ENCODE measurements at places on chromosomes 12 and 14. TPM values are rescaled to one million over a fixed set of nuclear protein-coding genes. Genes with fewer than 3 reads are reported as not detected.

Gene CYP46A1
- 0.11 TPM for total RNA-seq

Gene RPGRIP1
- 0.15 TPM for total RNA-seq

Gene GOLT1B
- 104 TPM for total RNA-seq

Gene KCNC2
- not detected for total RNA-seq

Gene SMOC1
- total RNA-seq: 18.1 TPM

Gene TMEM233
- total RNA-seq: not detected

Gene TMEM132C
- not detected for total RNA-seq

Gene PLEKHG7
- not detected for total RNA-seq

Data from A549 treated with dexamethasone at 1 μM for 4 hours (cell line).